Temporal lobe (tissue), 4 donors: ENCODE measurements at places on chromosomes 13 and 19. TPM values are rescaled to one million over a fixed set of nuclear protein-coding genes. Genes with fewer than 3 reads are reported as not detected.

Gene OR7D2
- total RNA-seq: under 0.01 TPM

Gene ZNF177
- total RNA-seq: 10.1 TPM

Gene PNMA8C
- 23.4 TPM for total RNA-seq

Gene SLC25A15
- 18.7 TPM for total RNA-seq

Gene RPS19
- 776 TPM for total RNA-seq

Gene CAMSAP3
- 19.9 TPM for total RNA-seq

Gene ZNF304
- total RNA-seq: 17.9 TPM

Gene SIGLEC10
- total RNA-seq: 1.2 TPM

Gene KLC3
- total RNA-seq: 0.25 TPM

Gene TLE6
- total RNA-seq: 0.98 TPM

Gene TICAM1
- total RNA-seq: 1.5 TPM

Gene UPK1A
- total RNA-seq: not detected

Gene ZNF440
- total RNA-seq: 14.3 TPM

Gene TNNT1
- 0.49 TPM for total RNA-seq

Gene PPFIA3
- total RNA-seq: 33.9 TPM

Gene BBC3
- total RNA-seq: 5.2 TPM

Gene RNF17
- total RNA-seq: not detected

Gene IFNL1
- total RNA-seq: not detected

Gene LATS2
- total RNA-seq: 2.0 TPM

Gene RFPL4A
- total RNA-seq: not detected

Gene ETHE1
- 17.0 TPM for total RNA-seq

Gene EFNA2
- 4.9 TPM for total RNA-seq

Gene IQCN
- total RNA-seq: 0.49 TPM

Gene PCDH8
- 52.6 TPM for total RNA-seq

Gene RDH8
- total RNA-seq: not detected

Gene LMTK3
- total RNA-seq: 19.4 TPM

Gene LILRB2
- total RNA-seq: 0.25 TPM

Gene SULT2A1
- total RNA-seq: not detected

Gene MBD3L2B
- not detected for total RNA-seq

Gene LRRC4B
- 67.4 TPM for total RNA-seq

Gene TMEM238
- total RNA-seq: not detected

Gene ZBTB32
- total RNA-seq: not detected

Gene THSD1
- total RNA-seq: 6.9 TPM

Gene METTL21C
- not detected for total RNA-seq

Gene SCN1B
- 0.49 TPM for total RNA-seq

Gene MED4
- 29.3 TPM for total RNA-seq

Gene WTIP
- 13.0 TPM for total RNA-seq

Gene FAM216B
- 0.74 TPM for total RNA-seq

Gene PLIN5
- total RNA-seq: 1.2 TPM

Gene ARHGAP33
- total RNA-seq: 138 TPM

Gene SCGB2B2
- total RNA-seq: 1.2 TPM

Gene MEIOSIN
- not detected for total RNA-seq
